Activated naive CD4-positive, alpha-beta T cell treated with anti-CD3 and anti-CD28 coated beads, Interleukin-2, amount 10 ng/mL, durations not matched to agents 7 days and 5 days (primary cell): ENCODE measurements at places on chromosomes 12 and 14.

- no peaks in the 10 kb centered on the region for H3K4me1 ChIP-seq
- no peaks in the 10 kb centered on the region for H3K36me3 ChIP-seq
- no peaks in the 10 kb centered on the region for H3K27me3 ChIP-seq
- H3K4me3 ChIP-seq = no peak overlapping the region
- no peak overlapping the region for H3K27ac ChIP-seq
- no peak for DNase-seq
These were observed 1772.0 kb upstream of the FLRT2 start for GRCh38 chr14:83757916-83758315.

DNA sequence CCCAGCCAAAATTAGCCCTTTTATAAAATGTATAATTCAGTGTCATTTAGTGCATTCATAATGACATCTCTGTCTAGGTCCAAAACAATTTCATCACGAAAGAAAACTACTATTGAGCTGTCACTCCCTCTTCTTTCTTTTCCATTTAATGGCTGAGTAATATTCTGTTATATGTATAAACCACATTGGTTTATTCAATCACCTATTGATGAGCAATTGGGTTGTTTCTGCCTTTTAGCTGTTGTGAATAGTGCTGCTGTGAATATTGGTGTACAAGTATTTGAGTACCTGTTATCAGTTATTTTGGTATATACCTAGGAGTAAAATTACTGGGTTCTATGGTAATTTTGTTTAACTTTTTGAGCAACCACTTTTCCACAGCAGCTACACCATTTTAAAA is 7.2 kb downstream of the DNM1L start:
- no peak overlapping the region for H3K4me3 ChIP-seq
- no peak overlapping the region for H3K27ac ChIP-seq
- no peaks in the 10 kb centered on the region for H3K27me3 ChIP-seq
- H3K4me1 ChIP-seq = peaks cover 14% of the 10 kb centered on the region
- peaks cover 29% of the 10 kb centered on the region for H3K36me3 ChIP-seq

DNA sequence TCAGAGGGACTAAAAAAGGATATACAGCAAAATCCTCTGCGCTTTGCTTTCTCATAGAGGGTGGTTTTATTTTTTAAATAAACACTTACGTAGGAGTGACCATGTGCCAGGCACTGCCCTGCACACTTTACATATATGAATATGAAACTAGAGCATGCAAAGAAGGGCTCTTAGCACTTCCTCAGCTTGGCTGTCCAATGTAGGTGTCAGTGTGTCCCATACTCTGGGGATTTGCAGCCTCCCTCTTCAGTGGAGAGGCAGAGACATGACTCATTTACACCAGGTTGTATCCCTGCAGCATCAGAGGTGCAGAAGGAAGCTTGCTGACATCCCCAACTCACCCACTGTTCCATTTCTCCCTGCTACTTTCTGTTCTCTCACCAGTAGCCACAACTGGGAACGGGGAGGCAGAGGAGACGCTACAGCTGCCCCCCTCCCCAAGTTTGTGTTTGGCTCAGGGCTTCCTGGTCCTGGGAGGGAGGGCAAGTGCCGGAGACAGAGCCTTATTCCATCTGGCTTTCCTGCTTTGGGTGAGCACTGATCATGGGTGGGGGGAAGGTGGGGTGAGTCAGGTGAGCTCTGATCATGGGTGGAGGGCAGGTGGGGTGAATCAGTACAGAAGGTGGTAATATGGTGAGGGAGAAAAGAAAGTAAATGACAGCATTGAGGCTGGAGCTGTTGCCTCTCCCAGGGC is 4.9 kb upstream of the KRT5 start:
- peaks cover 21% of the 10 kb centered on the region for H3K27me3 ChIP-seq
- no peak overlapping the region for H3K4me3 ChIP-seq
- no peak for DNase-seq

- no peak overlapping the region for H3K4me3 ChIP-seq
- peaks cover 74% of the 10 kb centered on the region for H3K36me3 ChIP-seq
- H3K27me3 ChIP-seq = no peaks in the 10 kb centered on the region
- H3K4me1 ChIP-seq = peaks cover 7% of the 10 kb centered on the region
- H3K27ac ChIP-seq = no peak overlapping the region
These were observed 148.8 kb downstream of the PLXNC1 start for GRCh38 chr12:94297096-94297699.

GRCh38 chr12:121535150-121536053 is 45.4 kb downstream of the KDM2B start:
- peaks cover 46% of the 10 kb centered on the region for H3K36me3 ChIP-seq
- H3K4me3 ChIP-seq = peak overlapping the region; percentile 28
- H3K4me1 ChIP-seq = peaks cover 62% of the 10 kb centered on the region
- peak overlapping the region; percentile 64 for H3K27ac ChIP-seq
- H3K27me3 ChIP-seq = peaks cover 10% of the 10 kb centered on the region

DNA sequence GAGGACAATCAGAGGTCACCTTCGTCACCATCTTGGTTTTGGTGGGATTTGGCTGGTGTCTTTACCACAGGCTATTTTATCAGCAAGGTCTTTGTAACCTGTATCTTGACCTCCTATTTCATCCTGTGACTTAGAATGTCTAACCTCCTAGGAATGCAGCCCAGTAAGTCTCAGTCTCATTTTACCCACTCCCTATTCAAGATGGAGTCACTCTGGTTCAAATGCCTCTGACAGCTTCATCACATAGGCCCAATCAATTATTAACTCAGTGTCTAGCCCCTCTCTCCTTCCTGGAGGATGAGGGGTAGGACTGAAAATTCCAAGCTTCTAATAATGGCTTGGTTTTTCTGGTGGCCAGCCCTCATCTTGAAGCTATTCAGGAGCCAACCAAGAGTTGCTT is 111.4 kb upstream of the NAP1L1 start:
- H3K36me3 ChIP-seq = no peaks in the 10 kb centered on the region
- peaks cover 2% of the 10 kb centered on the region for H3K4me1 ChIP-seq
- no peak overlapping the region for H3K27ac ChIP-seq
- no peak overlapping the region for H3K4me3 ChIP-seq
- DNase-seq = no peak

DNA sequence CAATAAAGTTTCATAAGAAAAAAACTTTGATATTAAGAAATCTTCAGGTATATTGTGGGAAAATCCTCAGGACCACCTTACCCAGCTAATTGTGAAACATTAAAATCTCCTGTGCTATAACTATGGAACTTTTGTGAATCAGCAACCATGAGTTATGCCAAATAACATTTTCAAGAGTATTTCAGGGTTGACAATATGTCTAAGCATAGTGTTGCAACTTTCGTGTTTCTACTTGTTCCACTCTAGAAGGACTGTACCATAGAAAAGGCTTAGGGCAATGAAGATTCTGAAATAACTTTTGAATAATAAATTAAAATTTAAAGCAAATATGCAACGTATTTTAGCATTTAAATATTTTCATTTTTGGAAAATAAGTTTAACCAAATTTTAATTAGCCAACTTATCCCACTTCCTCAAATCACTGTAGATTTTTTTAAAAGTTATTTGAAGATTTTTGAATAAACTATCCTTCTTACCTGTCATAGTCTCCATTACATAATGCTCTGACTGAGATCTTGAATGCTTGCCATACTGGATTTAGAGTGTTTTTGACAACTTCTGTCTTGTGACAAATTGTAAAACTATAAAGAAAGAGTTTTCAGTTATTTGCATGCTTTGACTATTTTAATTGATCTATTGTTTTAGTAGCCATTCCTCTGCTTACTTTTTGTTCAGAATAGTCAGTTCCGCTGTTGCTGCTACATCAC is 143.6 kb downstream of the CPNE8 start:
- no peaks in the 10 kb centered on the region for H3K4me1 ChIP-seq
- H3K27ac ChIP-seq = no peak overlapping the region
- H3K27me3 ChIP-seq = no peaks in the 10 kb centered on the region

- H3K27ac ChIP-seq = no peak overlapping the region
- H3K4me1 ChIP-seq = peaks cover 11% of the 10 kb centered on the region
- H3K4me3 ChIP-seq = no peak overlapping the region
- no peak for DNase-seq
- no peaks in the 10 kb centered on the region for H3K36me3 ChIP-seq
- no peaks in the 10 kb centered on the region for H3K27me3 ChIP-seq
These were observed 349.6 kb downstream of the CCDC91 start for GRCh38 chr12:28539691-28540323.

DNA sequence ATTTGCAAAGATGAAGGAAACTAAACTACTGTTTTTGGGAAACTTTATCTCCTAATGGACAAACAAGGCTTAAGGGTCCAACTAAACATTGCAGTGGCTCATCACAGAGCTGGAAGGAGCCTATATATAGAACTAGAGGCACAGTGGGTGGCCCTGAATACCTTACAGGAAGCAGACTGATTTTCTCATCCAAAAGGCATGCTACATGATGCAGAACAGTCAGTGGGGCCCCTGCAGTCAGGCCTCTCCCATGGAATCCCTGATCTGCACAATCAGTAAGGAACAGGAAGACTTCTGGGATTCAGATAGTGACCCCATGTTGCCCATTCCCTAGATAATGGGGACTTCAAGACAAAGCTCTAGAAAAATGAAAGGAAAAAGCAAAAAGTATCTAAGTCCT is 1.9 kb upstream of the LLPH start:
- H3K27ac ChIP-seq = no peak overlapping the region
- peak overlapping the region; percentile 12 for H3K4me3 ChIP-seq
- no peaks in the 10 kb centered on the region for H3K27me3 ChIP-seq
- H3K4me1 ChIP-seq = peaks cover 48% of the 10 kb centered on the region
- H3K36me3 ChIP-seq = peaks cover 38% of the 10 kb centered on the region
- no peak for DNase-seq

DNA sequence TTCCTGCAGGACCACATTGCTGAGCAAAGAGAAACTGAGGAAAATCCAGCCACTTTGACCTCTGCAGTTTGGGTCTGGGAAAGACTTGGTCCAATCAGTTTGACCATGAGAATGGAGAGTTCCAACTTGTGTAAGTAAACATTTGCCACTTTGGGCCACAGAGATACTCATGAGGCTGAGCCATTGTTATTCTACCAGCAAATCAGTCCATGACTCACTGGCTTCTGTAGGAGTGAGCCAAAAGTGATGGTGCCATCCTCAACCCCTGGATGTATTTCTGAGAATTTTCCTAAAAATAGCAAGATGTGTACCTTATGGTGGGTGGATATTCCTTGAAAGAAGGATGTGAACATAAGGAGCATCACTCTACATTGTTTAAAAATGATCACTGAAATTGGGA is 192.9 kb upstream of the OR4E1 start:
- H3K27me3 ChIP-seq = peaks cover 8% of the 10 kb centered on the region
- H3K27ac ChIP-seq = no peak overlapping the region
- peaks cover 4% of the 10 kb centered on the region for H3K36me3 ChIP-seq
- DNase-seq = no peak
- peaks cover 28% of the 10 kb centered on the region for H3K4me1 ChIP-seq

GRCh38 chr14:70624972-70625371 is 16.7 kb upstream of the TTC9 start:
- H3K4me1 ChIP-seq = no peaks in the 10 kb centered on the region
- H3K27ac ChIP-seq = no peak overlapping the region
- no peak overlapping the region for H3K4me3 ChIP-seq
- peaks cover 4% of the 10 kb centered on the region for H3K27me3 ChIP-seq
- no peak for DNase-seq
- peaks cover 4% of the 10 kb centered on the region for H3K36me3 ChIP-seq

DNA sequence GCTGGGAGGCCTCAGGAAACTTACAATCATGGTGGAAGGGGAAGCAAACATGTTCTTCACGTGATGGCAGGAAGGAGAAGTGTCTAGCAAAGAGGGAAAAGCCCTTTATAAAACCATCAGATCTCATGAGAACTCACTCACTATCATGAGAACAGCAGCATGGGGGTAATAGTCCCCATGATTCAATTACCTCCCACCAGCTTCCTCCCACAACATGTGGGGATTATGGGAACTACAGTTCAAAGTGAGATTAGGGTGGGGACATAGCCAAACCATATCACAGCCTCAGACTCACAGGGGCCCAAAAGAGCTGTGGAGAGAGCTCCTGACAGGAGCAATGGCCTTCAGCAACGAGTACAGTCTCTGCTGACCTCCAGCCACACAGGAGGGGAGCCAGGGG is 151.4 kb downstream of the GXYLT1 start:
- DNase-seq = no peak
- H3K4me1 ChIP-seq = no peaks in the 10 kb centered on the region
- H3K4me3 ChIP-seq = no peak overlapping the region
- peaks cover 3% of the 10 kb centered on the region for H3K27me3 ChIP-seq

DNA sequence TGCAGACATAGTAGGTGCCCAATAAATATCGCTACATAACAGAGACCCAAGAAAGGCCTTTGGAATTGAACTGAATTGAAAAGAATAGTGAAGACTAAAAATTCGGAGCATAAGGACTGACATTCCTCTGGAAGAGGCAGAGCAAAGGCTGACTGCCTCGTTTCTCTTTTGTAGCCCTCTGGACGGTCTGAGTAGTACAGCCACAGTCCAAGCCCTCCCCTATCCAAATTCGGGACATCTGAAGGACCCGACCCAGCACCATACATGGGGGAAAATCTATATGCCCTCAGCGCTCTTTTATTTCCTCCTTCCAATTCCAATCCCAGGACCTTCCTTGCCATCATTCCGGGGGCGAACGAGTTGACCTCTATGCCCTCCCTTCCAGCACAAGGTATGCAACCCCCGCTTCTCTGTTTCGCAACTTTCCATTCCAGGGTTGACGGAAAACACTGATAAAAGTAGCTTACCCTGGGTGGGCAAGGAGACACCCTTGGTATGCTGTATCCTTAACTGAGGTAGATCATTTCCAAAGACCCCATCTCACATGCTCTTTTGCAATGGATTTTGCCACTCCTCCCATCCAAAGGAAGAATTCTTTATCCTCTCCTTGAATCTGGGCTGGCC is 127.4 kb upstream of the MAP1LC3B2 start:
- H3K4me3 ChIP-seq = no peak overlapping the region
- no peak overlapping the region for H3K27ac ChIP-seq
- H3K36me3 ChIP-seq = no peaks in the 10 kb centered on the region
- H3K4me1 ChIP-seq = peaks cover 2% of the 10 kb centered on the region
- H3K27me3 ChIP-seq = peaks cover 13% of the 10 kb centered on the region
- DNase-seq = no peak

DNA sequence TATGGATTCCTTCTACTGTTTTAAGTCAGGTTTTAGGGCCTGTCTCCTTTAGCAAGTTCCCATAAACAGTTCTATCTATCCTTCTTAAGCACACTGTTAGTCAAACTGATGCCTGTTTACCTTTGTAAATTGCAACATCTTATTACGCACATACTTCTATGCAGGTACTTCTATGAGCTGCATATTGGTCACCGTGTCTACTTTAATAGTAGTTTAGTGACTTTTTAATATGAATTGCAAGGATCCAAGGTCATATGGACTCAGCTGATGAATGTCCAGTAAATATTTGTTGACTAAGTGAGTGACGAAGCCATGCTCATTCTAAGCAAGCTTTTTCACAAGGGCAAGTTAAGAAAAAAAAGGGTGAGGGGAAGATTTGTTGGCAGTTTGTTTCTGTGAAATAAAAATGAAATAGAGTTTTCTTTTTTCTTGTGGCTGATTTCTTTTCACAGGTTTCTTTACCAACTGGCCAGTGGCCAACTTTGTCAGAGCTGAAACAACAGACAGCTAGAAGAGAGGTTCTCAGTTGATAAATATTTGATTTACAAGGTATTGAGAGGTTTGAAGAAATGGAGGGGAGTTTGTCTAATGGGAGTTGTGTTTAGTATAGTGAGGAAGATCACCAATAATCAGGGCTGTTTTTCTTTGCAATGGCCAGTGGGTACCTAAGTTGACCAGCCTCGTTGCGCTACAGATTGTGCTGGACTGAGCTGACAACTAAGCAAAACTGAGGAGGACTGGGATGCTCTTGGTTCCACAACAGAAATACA is 141.1 kb downstream of the SLC15A5 start:
- H3K4me3 ChIP-seq = no peak overlapping the region
- no peak overlapping the region for H3K27ac ChIP-seq
- no peaks in the 10 kb centered on the region for H3K27me3 ChIP-seq
- no peaks in the 10 kb centered on the region for H3K36me3 ChIP-seq
- no peak for DNase-seq
- no peaks in the 10 kb centered on the region for H3K4me1 ChIP-seq
